ENCODE measurements at places on chromosomes 12 and 14.

DNA sequence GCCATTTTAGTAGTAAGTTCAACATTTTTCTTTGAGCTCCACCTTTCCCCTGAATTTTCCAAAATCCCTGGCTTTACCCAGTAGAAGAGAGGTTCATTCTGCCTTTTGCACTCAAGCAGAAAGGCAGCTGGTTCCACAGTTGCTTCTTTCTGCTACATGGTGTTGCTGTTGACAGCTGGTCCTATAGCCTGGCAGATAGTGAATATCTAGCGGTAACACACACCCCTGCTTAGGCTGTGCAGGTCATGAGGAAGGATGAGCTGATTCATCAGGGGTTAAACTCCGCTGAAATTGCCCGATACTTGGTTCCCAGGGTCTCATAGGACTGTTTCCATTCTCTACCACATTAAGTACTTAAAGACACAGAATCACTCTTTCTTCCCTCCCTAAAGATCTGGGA lies 62.4 kb downstream of the PUS7L start:
- no peak for DNase-seq

DNA sequence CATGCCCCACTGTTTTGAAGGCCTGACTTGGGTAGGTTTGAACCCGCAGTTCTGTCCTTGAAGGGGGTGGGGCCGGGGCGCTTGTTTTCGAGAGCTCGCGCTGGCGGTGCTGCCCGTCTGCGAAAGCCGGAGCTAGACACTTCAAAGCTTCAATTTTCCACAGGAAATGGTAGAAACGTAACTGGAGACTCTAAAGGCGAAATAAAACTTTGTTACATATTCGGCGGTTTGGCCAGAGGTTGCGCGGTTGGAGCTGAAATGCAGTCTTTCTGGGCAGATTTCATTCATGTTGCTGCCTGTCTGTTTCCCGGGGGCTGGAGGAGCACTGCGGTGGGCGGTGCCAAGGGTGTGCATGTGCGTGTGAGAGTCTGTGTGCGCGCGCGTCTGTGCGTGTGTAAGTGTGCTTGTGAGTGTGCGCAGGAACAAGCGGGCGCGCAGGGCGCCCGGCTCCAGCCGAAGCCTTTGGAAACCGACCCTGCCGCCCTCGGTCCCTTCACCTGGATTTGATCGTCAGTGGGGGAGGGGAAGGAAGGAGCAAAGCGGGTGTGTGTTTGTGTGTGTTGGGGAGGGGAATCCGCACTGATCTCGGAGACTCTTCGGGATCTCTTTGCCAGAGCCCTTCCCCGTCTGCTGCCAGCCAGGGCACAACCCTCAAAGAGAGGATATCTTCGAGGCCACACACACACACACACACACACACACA lies 227.7 kb upstream of the CRY1 start:
- DNase-seq: peak; percentile 61

GRCh38 chr12:47602949-47603558 lies 102.8 kb downstream of the RPAP3 start:
- no peak for DNase-seq

DNA sequence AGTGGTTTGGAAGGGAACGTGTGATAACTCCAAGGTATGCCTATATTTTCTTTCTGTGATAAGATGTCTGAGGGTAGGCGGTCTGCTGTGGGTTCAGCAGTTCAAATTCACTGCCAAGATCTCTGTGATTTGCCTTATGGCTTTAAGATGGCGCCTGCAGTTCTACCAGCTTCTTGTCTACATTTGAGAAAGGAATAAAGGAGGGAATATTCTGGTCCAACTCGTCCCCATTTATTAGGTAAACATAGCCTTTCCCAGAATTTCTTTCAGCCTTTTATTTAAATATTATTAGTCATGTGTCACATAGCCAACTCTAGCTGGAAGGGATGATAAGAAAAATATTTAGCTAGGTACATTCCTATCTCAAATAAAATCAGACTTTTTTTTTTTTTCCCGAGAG lies 48.8 kb downstream of the KCNJ8 start:
- DNase-seq: no peak

- no peak for DNase-seq
These were observed 141.2 kb upstream of the C14orf180 start for GRCh38 chr14:104438166-104438887.

DNA sequence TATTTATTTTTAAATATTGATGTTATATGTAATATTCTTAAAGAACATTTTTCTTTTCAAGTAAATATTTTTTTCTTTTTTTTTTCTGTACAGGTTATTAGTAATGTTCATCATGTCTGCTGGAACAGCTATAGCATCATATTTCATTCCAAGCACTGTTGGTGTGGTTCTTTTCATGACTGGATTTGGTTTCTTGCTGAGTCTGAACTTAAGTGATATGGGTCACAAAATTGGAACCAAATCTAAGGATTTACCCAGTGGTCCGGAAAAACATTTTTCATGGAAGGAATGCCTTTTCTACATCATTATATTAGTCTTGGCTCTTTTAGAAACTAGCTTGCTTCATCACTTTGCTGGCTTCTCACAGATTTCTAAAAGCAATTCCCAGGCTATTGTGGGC lies 23.2 kb downstream of the PCNX4 start:
- DNase-seq: no peak

DNA sequence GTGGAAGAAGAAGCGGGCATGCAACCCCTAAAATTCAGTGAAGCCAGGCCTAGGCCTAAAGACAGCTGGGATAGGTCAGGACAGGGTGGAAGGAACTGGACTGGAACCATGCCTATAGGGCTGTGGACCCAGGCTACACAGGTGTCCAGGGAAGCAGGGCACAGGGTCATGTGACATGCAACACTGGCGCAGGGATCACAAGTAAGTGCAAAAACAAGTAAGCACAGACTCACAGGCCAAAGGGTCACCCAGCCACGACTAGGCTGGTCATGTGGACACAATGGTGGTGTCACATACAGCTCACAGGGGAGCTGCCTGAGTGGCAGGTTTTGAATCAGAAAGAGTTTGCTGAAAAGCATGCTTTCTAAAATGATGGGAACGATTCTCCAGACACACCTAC lies 195.7 kb downstream of the SPTSSA start:
- DNase-seq: no peak

DNA sequence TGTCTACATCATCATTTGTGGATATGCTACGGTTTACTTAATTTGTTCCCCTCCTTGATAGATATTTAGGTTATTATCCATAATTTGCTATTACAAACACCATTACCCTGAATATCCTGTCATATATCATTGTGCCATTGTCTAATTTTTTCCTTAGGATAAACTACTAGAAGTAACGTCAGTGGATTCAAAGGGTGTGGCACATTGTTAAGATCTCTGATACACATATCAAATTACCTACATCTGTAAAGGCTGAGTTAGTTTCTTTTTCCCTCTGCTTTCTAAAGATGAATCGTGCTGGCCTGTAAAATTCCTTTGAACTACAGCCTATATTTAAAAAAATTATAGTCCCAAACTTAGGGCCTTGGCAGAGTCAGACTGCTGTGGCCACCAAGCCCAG lies 53.9 kb upstream of the STRN3 start:
- no peak for DNase-seq

DNA sequence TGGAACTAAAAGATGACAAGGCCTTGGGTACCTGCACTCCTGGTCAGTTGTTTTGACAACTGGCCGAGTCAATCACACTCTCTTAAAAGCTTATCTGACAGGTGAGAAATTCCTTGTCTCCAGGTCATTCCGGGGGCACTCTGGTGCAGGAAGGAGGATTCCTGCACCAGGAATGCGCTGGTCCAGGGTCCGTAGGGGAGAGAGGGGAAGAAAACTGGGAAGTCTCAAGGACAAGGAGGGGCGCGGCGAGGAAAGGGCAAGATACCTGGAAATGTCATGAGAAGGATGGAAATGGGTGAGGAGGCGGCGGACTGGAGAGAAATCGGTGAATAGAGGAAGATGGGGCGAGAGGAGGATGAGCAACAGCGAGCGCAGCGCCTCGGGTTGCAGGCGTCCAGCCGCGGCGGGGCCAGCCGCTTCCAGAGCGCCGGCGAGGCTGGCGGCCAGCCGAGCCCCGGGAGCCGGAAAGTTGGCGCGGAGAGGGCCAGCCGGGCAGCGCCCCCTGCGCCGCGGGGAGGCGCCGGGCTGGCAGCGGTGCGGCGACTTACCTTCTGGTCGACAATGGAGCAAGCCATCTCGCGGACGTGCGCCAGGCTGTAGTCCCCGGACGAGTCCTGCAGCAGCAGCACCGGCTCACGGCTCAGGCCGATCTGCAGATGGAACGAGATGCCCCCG lies 809 bp downstream of the PRKD1 start:
- DNase-seq: no peak

- no peak for DNase-seq
These were observed 13.2 kb upstream of the RXYLT1 start for GRCh38 chr12:63766498-63766897.
